Kidney tubule cell (primary cell): ENCODE measurements at places on chromosomes 7 and 10.

DNA sequence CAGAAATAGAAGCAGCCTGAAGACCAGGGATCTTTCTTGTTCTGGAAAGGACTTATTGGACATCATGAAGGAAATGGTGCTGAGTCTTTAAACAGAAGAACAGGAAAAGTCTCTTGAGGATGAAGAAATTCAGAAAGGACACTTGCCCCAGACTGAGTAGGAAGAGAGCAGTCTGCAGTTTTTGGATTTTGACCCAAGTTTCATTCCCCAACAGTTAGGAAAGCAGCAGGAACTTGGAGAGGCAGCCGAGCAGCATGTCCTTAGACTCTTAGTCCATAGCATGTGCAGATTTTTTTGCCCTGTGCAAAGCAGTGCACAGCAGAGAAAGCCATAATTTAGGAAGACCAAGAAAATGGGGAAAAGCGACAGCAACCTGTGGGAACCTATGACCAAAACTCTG, 927.2 kb upstream of the AUTS2 start:
- no peak for DNase-seq

- DNase-seq, result peak; percentile 46
Measured at GRCh38 chr7:153381275-153382040, 621.9 kb downstream of the ACTR3B start.

DNA sequence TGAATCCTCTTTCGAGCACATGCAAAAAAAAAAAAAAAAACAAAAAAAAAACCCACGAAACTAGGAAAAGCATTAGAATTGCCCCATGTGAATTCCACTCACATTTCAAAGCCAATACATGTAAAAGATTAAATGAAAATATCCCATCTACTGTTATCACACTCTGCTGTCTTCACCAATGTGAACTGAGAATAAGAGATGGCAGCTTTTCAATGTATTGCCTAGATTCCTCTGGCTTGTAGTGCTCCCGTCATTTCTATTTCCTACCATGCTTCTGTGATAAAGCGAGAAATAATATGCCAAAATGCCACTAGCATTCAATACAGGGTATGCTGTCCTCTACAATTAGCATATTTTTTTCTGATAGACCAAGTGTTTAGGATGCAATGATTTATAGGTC, 517.0 kb downstream of the NRG3 start:
- no peak for DNase-seq

DNA sequence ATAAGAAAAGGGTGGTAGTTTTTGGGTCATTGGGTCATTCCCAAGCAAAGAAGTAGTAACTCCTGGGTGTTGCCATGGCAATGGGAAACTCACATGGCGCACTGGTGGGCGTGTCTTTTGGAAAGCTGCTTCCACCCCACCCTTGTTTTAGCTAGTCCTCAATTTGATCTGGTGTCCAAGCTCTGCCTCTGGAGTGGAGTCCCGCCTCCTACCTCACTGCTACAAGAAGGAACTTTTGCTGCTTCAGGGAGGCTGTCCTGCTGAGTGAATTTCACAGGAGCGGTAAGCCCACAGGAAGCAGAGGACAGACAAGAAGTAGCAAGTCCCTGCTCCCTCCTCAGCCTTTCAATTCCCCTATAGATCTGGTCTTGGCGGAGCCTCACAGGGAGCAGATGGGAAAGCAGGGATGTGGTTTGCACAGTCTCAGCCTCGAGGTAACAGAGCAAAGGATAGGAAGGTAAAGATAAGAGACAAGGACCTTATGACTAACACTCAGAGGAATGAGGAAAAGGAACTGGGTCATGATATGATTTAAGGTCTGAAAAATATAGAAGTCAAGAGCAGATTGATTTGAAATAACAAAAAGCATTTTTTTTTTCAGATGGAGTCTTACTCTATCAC, 700.3 kb downstream of the TNS3 start:
- DNase-seq, result peak; percentile 71

GRCh38 chr10:64528294-64529002, 1007.2 kb downstream of the REEP3 start:
- no peak for DNase-seq

DNA sequence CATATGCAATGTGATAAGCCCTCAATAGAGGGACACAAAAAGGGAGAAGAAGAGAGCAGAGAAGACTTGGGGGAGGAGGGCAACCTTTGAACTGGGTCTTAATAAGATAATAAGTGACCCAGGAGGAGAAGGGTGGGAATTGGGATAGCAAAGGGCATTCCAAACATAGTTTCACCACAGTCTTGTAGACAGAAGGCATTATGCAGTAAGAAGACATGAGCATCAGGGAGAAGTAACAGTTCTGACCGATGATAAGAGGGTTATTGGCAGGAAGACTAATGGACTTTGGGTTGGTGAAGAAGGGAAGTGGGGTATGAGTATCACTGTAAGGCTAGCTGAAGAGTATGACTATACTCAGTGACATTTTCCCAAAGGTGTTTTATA, 63.6 kb downstream of the TES start:
- peak; percentile 42 for DNase-seq

DNA sequence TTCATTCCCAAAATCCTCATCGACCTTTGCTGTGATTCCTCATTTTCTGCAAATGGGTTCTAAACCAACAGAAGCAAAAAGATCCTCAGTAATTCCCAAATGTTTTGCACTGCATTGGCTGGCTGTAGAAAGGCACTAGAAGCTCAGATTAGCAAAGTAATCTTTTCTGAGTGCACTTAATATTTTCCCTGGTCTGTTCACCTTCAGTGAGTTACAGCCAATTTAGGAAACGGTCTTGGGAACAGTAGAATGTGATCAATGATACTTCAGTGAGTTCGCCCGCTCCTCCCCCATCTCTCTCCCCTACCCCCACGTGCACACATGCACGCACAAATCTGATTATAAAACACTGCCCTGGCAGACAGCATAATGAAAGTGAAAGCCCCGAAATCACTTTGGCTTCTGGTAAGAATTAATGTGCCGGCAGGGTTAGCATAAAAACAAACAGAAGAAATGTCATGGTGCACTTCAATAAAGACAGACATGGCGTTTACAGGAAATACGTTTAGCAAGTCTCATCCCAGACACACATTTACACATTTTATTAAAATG, 201.3 kb upstream of the CDCA7L start:
- DNase-seq, result peak; percentile 22

GRCh38 chr7:27172823-27173510, 1.2 kb downstream of the HOXA10 start:
- peak; percentile 62 for DNase-seq

DNA sequence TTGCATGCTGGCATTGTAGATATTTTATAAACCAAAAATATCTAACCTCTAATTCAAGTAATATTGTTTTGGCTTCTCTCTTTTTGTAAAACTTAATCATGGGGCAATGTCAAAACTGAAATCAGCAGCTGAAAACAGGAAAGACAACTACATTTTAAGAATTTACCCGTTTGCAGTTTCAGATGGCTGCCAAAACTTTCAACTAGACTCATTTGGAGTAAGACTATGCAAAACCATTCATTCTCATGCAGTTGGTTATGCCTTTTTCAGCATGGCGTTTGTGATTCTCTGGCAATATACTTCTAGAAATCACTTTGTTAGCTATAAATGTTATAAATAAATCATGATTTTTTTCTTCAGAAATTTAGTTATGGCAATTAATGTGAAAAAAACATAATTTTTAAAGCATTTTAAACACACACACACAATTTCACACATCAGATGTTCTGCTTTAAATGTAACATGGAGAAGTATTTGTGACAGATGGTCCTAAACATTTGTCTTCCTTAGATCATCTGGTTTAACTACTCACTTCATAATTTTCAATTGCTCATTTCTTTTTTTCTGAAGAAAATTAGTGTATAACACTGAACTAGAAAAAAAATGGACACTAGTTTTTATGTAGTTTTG, 116.4 kb downstream of the ITGB8 start:
- no peak for DNase-seq

DNA sequence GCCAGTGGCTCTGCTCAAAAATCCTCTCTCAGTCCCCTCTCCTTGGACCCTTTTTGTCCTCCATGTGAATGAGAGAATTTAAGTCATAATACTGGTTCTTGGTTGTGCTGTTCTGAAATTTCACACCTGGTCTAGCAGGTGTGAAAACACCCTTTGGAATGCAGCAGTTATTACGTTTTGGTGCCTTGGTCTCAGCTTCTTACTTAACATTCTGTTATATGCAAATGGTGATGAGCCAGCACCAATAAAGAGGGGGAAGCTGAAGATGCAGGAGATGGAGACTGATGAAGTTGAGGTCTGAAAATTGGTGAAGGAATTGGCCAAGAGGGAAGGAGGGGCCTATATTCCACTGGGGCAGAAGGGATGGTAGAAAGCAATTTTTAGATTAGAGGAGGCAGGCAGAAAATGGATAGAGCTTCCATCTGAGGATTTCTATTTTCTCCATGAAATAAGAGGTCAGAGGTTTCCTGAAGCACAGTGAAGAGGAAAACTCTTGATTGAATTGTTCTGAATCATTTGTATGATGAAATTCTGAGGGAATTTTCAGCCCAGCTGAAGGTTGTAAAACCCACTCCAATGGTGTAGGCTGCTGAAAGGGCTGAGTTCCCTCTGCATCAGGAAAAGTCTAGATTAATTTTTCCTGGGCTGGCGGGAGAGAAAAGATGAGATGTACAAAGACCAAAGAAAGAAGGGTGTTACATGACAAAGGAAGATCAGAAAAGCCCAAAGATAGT, 94.0 kb upstream of the FAM180A start:
- DNase-seq, result no peak

GRCh38 chr10:54525816-54526215, 275.2 kb downstream of the PCDH15 start:
- DNase-seq, result no peak

DNA sequence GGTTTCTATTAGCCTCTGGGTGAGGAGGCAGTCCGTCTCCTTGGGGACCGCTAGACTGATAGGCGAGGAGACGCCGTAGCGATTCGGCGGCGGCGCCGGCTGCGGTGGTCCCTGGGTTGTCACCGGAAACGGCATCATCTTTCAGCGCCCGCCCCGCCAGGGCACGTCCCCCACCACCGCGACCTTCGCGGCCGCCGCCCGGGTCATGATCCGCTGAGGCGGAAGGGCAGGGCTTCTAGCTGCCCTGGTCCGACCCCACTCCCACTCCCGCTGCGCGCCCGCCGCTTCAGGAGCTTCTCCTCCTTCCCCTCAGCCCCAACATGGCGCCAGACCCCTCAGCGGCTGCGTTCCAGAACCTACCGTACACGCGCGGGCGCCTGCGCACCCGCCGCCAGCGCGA, at the start of gene PAPOLB:
TSS of gene PAPOLB (minus strand) at position 358 of the 400 bp plus-strand sequence. CDS start at position 138, 220 bp downstream.
- no peak for DNase-seq

- DNase-seq, result peak; percentile 86
Measured at GRCh38 chr10:117413928-117414618, 38.8 kb upstream of the PDZD8 start.

DNA sequence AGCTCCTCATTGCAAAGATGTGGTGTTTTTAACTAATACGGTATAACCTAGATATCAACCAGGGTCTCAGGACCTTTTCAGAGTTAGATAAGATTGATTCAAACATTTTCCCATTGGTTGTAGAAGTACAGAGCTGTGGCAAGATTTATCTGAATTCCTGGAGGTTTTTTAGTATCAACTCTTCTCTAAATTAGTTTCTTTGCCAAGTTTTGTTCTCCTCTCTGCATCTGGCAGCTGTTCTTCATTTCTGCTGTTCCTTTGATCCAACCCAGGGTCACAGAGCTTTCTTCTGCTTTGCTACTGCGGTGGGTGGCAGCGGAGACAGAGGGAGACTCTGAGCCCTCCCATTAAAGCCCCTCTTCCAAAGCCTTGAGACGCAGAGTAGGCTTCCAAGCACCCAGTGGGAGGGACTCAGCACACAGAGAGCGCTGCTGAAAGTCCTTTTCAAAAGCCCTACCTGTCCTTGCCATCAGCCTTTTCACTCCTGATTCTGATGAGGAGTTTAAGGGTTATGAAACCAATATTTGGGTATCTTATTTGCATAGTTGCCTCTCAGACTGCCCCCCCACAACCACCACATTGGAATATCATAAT, 146.3 kb upstream of the EEPD1 start:
- no peak for DNase-seq

- DNase-seq, result no peak
Measured at GRCh38 chr10:126893206-126893605, 12.0 kb upstream of the DOCK1 start.

- DNase-seq, result peak; percentile 66
Measured at GRCh38 chr7:100607111-100607510, 4.9 kb downstream of the PCOLCE start.

DNA sequence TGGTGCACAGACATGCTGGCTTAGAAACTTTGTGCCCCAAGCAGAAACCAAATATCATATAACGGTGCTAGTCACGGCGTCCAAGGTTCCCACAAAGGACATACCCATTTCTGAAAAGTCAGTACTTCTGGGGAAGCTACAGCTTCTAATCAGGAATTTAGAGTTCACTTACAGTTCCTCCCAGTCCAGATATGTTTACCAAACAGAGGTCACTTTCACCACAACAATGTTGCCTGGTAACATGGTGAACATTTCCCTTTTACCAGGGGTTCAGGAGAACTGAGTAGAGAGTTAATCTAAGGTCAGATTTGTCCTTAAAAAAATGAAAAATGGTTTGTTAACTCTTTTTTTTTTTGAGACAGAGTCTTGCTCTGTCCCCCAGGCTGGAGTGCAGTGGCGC, 265.9 kb upstream of the MKLN1 start:
- DNase-seq, result no peak

GRCh38 chr7:149302222-149302621, 40.2 kb downstream of the ZNF783 start:
- DNase-seq, result no peak

- DNase-seq, result no peak
Measured at GRCh38 chr7:150626696-150627095, 5.5 kb downstream of the GIMAP6 start.

- DNase-seq, result no peak
Measured at GRCh38 chr10:70937661-70938060, 49.3 kb upstream of the PCBD1 start.

DNA sequence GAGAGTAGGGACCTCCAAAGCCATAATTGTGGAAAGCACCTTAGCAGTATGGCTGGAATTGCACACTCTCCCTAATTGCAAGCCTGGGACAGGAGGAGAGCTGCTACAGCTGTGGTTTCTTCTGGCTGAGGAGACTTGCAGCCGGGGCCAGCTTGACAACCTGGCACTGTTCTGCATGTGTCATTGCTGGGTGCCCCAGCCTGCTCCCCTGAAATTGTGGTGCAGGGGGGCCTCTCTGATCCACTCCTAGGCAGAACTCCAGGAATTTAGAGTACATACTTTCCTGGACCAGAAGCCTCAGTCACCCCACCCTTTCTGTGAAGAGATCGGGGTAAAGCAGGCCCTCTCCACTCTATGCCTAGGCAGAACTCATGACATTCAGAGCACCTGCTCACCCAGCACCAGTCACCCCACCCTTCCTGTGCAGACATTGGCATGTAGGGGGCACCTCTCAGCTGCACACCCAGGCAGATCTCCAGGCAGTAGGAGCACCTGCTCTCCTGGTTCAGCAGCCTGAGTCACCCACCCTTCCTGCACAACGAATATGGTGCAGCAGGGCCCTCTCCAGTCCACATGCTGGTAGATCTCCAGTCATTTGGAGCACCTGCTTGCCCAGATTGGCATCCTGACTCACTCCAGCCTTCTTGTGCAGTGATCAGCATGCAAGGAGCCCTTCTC, 34.4 kb upstream of the DYNC1I1 start:
- no peak for DNase-seq
